ENCODE measurements at places on chromosomes 5 and 9. TPM values are rescaled to one million over a fixed set of nuclear protein-coding genes. Genes with fewer than 3 reads are reported as not detected.
A peak's percentile ranks its signal among the peaks of the same experiment; 100 is the strongest.

DNA sequence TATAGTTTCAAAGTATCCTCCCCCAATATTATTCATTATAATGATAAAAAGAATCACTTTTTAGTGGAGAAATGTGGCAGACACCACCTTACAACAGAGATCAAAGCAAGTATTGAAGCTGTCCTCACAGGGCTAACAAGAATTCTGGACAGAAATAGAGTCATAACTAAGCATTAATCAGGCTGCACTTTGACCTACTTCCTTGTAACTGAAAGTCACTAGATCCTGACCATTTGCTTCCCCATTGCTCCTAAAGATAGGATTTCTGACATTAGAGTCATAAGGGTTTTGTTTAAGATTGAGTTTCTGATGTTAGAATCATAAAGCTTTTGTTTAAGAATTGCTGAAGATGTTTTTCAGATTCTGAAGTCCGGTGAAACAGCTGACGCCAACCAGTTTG, 159.7 kb downstream of the ATP10B start:
- no peak overlapping the region for H3K4me3 ChIP-seq
- no peak for DNase-seq
- no peak overlapping the region for H3K27ac ChIP-seq
- no peaks in the 10 kb centered on the region for H3K36me3 ChIP-seq
- no peaks in the 10 kb centered on the region for H3K27me3 ChIP-seq

The LECT2 gene
- total RNA-seq, result not detected

GRCh38 chr5:131877873-131878272, 67.6 kb downstream of the MEIKIN start:
- no peak overlapping the region for H3K4me3 ChIP-seq
- no peak overlapping the region for H3K27ac ChIP-seq
- H3K36me3 ChIP-seq, result no peaks in the 10 kb centered on the region
- DNase-seq, result no peak
- peaks cover 7% of the 10 kb centered on the region for H3K27me3 ChIP-seq

DNA sequence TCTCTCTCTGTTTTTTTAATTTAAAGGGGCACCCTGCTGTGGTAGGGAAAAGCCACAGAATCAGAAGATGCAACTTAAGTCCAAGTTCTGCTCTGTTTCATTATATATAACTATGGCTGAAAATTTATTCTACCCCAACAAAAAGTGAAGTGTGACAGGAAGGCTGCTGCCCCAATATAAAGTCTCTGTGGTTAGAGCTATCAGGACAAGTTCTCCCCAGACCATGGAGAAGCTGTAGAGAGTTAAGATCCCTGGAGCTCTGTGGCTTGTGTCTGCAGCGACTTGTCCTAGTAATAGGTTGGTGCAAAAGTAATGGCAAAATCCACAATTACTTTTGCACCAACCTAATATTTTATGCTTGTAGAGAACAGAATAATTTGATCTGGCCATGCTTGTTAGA, 250.9 kb downstream of the PSAT1 start:
- no peaks in the 10 kb centered on the region for H3K4me1 ChIP-seq
- no peaks in the 10 kb centered on the region for H3K36me3 ChIP-seq
- H3K27ac ChIP-seq, result no peak overlapping the region
- H3K27me3 ChIP-seq, result no peaks in the 10 kb centered on the region

DNA sequence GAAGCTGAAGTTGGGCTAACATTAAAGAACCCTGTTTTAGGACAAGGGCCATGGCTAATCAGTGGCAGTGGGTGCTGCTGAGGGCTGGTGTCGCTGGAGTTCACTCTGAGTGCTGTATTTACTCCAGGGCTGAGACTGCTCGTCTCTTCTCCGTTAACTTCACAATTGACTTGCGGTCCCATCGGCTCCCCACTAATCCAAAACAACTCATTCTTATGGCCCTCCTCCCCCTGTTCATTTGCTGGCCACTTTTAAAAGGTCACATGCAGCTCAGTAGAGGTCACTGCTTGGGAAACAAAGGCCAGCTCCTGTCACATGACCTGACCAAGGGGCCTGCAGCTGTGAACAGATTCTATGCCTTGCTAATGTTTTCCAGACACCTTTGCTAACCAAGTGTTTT, 38.4 kb downstream of the PTCH1 start:
- DNase-seq, result no peak
- peak overlapping the region; percentile 43 for H3K27ac ChIP-seq
- H3K27me3 ChIP-seq, result no peaks in the 10 kb centered on the region
- peaks cover 10% of the 10 kb centered on the region for H3K4me1 ChIP-seq
- H3K36me3 ChIP-seq, result peaks cover 70% of the 10 kb centered on the region
- no peak overlapping the region for H3K4me3 ChIP-seq

DNA sequence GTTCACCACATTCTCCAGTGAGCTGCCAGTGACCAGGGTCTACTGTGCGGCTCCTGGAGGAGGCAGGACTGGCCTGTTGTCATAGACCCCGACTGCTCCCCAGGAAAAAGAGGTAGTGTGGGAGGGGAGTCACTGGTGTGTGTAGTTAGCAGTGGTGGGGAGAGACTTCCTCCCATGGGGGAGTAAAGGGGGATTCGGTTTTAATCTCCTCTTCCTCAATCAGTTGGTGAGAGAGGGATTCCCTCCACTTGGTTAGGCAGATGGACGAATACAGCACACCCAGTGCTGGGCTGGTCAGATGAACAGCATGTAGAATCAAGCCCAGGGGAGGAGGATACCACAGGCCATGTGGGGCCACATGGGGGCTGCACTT, 207.6 kb upstream of the S1PR3 start:
- DNase-seq, result no peak
- peaks cover 41% of the 10 kb centered on the region for H3K4me1 ChIP-seq
- no peak overlapping the region for H3K27ac ChIP-seq
- H3K4me3 ChIP-seq, result no peak overlapping the region
- no peaks in the 10 kb centered on the region for H3K36me3 ChIP-seq
- H3K27me3 ChIP-seq, result no peaks in the 10 kb centered on the region

The GGTA1 gene
- 34.1 TPM for total RNA-seq

- H3K27me3 ChIP-seq, result no peaks in the 10 kb centered on the region
- H3K36me3 ChIP-seq, result no peaks in the 10 kb centered on the region
- DNase-seq, result no peak
- no peak overlapping the region for H3K4me3 ChIP-seq
- H3K4me1 ChIP-seq, result no peaks in the 10 kb centered on the region
These were observed 19.6 kb downstream of the SLC24A2 start for GRCh38 chr9:19769213-19769612.

The PAEP gene
- not detected for total RNA-seq

- DNase-seq, result peak; percentile 58
- H3K27me3 ChIP-seq, result peaks cover 57% of the 10 kb centered on the region
- peak overlapping the region; percentile 92 for H3K27ac ChIP-seq
- peaks cover 22% of the 10 kb centered on the region for H3K4me1 ChIP-seq
These were observed 460 bp downstream of the DMRTA1 start for GRCh38 chr9:22446950-22447617.

The CCNI2 gene
- 0.08 TPM for total RNA-seq

DNA sequence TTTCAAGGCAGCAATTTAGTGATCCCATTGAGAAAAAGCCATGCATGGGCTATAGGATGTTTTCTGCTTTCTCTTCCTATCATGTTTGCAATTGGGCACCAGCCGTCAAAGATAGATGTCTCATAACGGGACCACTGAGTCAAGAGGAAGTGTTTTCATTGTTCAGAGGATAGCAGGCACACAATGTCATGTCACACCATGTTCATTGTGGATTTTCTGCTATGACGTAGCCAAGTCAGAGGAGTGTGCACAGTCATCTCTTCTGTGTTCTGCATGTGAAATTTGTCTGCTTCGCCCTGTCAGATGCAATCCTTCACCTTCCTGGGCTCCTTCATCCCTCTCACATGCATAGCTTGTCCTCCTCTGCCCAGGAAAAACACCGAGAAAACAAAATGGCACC, 106.0 kb downstream of the CD180 start:
- DNase-seq, result no peak
- H3K36me3 ChIP-seq, result peaks cover 6% of the 10 kb centered on the region
- H3K4me1 ChIP-seq, result peaks cover 73% of the 10 kb centered on the region
- no peak overlapping the region for H3K4me3 ChIP-seq
- H3K27ac ChIP-seq, result no peak overlapping the region

The CSF2 gene
- total RNA-seq, result not detected

- peaks cover 40% of the 10 kb centered on the region for H3K27me3 ChIP-seq
- H3K4me1 ChIP-seq, result peaks cover 52% of the 10 kb centered on the region
- H3K36me3 ChIP-seq, result peaks cover 10% of the 10 kb centered on the region
- no peak for DNase-seq
These were observed 8.8 kb downstream of the TLE1 start for GRCh38 chr9:81680506-81680905.

The NMUR2 gene
- not detected for total RNA-seq

GRCh38 chr5:107544967-107545366, 125.8 kb downstream of the EFNA5 start:
- no peak overlapping the region for H3K4me3 ChIP-seq
- H3K36me3 ChIP-seq, result no peaks in the 10 kb centered on the region
- no peaks in the 10 kb centered on the region for H3K27me3 ChIP-seq
- peaks cover 62% of the 10 kb centered on the region for H3K4me1 ChIP-seq
- DNase-seq, result no peak

The ZDHHC11 gene
- total RNA-seq, result 18.7 TPM

- H3K4me3 ChIP-seq, result no peak overlapping the region
- H3K4me1 ChIP-seq, result peaks cover 45% of the 10 kb centered on the region
- H3K27me3 ChIP-seq, result no peaks in the 10 kb centered on the region
- DNase-seq, result no peak
These were observed 260.0 kb downstream of the AUH start for GRCh38 chr9:91101611-91102168.

The INSL6 gene
- total RNA-seq, result not detected

DNA sequence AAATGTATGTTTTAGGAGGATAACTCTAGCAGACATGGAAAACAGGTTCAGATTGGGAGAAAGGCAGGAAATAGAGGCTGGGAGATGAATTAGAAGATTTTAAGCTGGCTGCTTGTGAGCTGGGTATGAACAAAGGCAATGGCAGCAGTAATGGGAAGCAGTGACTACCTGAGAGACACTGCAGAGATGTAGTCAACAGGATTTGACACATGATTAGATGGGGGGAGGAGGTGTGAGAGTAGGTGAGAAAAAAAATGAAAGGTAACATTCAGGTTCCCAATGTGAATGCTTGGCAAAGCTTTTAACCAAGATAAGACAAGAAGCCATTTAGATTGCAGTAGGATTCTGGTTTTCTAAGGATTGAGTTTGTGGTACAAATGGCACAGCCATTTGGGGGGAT, 22.8 kb upstream of the IFNE start:
- no peaks in the 10 kb centered on the region for H3K27me3 ChIP-seq
- DNase-seq, result no peak
- no peaks in the 10 kb centered on the region for H3K36me3 ChIP-seq
- no peaks in the 10 kb centered on the region for H3K4me1 ChIP-seq
- no peak overlapping the region for H3K4me3 ChIP-seq
- no peak overlapping the region for H3K27ac ChIP-seq

The PROB1 gene
- 46.3 TPM for total RNA-seq

GRCh38 chr9:99472240-99472915, 250.3 kb downstream of the SEC61B start:
- no peak overlapping the region for H3K4me3 ChIP-seq
- no peak overlapping the region for H3K27ac ChIP-seq
- no peaks in the 10 kb centered on the region for H3K36me3 ChIP-seq
- no peaks in the 10 kb centered on the region for H3K27me3 ChIP-seq
- no peak for DNase-seq

- H3K4me1 ChIP-seq, result peaks cover 23% of the 10 kb centered on the region
- H3K27ac ChIP-seq, result no peak overlapping the region
- no peak overlapping the region for H3K4me3 ChIP-seq
- peaks cover 97% of the 10 kb centered on the region for H3K36me3 ChIP-seq
- DNase-seq, result no peak
- no peaks in the 10 kb centered on the region for H3K27me3 ChIP-seq
These were observed 47.9 kb downstream of the PRRT1B start for GRCh38 chr9:131593091-131593820.

DNA sequence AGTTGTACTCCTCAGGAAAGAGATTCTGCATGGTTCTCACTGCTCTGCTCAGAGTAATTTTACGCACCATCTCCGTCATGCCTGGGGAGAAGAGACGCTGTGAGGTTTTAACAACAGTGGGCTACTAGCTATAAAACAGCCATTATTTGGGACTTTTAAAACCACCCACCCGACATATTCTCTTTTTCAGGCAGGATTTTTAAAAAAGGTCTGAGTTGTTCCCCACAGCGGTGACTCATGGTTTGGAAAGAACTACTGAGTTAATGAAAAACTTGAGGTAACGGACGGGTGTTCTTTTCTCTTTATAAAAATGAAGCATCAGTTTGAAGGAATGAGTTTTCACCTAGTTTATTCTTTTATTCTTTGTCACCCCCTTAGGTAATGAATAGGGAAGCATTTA, 61.3 kb downstream of the TTLL11 start:
- DNase-seq, result no peak
- no peak overlapping the region for H3K4me3 ChIP-seq
- H3K27me3 ChIP-seq, result no peaks in the 10 kb centered on the region
- H3K36me3 ChIP-seq, result peaks cover 31% of the 10 kb centered on the region
- no peaks in the 10 kb centered on the region for H3K4me1 ChIP-seq

The GCNT4 gene
- 0.27 TPM for total RNA-seq

DNA sequence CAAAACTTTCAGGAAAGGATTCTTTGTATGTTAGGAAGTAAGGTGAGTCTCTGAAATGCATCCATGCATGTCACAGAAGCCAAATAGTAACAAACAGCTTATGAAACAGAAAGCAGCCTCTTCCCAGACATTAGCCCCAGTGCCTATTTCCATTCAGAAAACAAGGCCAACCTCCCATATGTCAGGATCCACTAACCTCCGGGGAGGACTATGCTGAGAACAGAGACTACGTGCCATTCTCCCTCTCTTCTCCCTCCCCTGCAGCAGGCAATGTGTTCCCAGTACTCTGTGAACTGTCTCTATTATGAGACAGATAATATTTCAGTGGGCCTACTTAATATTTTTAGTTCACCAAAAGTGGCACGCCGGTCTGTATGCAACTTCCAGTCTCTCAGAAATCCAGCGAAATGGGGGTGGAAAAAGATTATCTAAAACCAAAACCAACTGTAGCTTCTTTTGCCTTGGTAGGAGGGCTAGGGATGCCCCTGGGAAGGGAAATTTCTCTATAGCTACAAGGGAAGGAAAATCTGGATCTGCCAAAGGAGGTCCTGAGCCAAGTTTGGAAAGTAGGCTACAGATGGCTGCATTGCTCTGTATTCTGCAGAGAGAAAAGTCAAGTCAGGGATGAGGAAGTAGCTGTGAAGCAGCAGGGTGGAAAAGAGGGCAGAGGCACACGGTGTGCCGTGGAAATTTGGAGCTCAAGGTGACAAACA, 42.0 kb downstream of the VLDLR start:
- peak; percentile 16 for DNase-seq
- H3K4me1 ChIP-seq, result peaks cover 44% of the 10 kb centered on the region
- H3K27ac ChIP-seq, result peak overlapping the region; percentile 91
- peak overlapping the region; percentile 35 for H3K4me3 ChIP-seq

- DNase-seq, result no peak
- H3K27ac ChIP-seq, result peak overlapping the region; percentile 75
- H3K27me3 ChIP-seq, result no peaks in the 10 kb centered on the region
- H3K4me1 ChIP-seq, result peaks cover 41% of the 10 kb centered on the region
- H3K36me3 ChIP-seq, result no peaks in the 10 kb centered on the region
These were observed 25.0 kb downstream of the NRG2 start for GRCh38 chr5:140018096-140018481.

The PKD2L2 gene
- total RNA-seq, result 0.16 TPM

Data from left ventricle myocardium inferior (tissue), 1 donor.